Substantia nigra (tissue), 51 donors: ENCODE measurements at places on chromosomes 2 and 18.

GRCh38 chr2:88828397-88829137 lies 137.1 kb downstream of the RPIA start:
- peak; percentile 32 for DNase-seq

DNA sequence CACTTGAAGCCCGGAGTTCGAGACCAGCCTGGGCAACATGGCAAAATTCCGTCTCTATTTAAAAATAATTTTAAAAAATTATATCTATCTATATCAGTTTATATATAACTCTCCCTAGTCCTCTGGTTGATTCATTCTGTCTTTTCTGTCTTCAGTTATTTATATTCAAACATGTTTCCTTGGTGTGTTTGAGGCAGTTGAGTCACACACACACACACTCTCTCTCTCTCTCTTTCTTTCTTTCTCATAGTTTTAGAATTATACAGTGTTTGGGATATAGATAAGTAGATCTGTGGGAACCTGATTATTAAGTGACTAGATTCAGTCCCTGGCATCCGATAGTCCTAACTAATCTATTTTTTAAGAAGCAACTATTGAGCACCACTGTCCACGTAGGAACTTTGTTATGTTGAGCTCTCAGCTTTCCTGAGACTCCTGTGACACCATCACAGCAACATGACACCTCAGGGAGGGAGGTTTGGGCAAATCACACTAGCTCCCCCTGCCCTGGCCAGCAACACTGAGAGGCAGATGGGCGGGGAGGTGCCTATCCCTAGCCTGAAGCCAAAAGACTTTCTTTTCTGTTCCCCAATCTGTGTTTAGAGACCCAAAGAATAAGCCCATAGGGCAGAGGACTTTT lies 482.7 kb downstream of the DLGAP1 start:
- DNase-seq = no peak

- DNase-seq = no peak
Measured at GRCh38 chr2:36137612-36138011, 218.0 kb upstream of the CRIM1 start.

GRCh38 chr18:48714873-48715272 lies 176.0 kb downstream of the CTIF start:
- no peak for DNase-seq
